Aorta (tissue), 5 donors: ENCODE measurements at places on chromosomes 16 and 17. TPM values are rescaled to one million over a fixed set of nuclear protein-coding genes. Genes with fewer than 3 reads are reported as not detected.

- peak; percentile 85 for DNase-seq
These were observed 4.4 kb upstream of the SLC39A11 start for GRCh38 chr17:73096866-73097265.

GRCh38 chr17:41340934-41341861 lies 9.4 kb downstream of the KRT33A start:
- DNase-seq, result no peak

- no peak for DNase-seq
These were observed 42.9 kb downstream of the LMF1 start for GRCh38 chr16:927931-928330.

DNA sequence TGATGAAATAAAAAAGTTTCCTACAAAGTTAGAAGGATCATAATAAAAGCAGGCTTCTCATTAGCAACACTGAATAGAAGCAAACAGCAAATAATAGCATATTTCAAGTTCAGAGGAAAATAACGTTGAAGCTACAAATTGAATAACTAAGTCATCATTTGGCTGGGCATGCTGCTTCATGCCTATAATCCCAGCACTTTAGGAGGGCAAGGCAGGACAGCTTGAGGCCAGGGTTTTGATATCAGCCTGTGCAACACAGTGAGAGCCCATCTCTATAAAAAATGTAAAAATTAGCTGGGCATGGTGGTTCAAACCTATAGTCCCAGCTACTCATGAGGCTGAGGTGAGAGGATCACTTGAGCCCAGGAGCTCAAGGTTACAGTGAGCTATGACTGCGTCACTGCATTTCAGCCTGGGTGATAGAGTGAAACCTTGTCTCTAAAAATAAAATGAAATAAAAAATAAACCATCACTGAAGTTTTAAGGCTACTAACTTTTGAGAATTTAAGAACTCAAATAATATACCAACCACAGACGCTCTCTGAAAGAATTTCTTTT lies 25.5 kb downstream of the NCOR1 start:
- DNase-seq, result no peak

Gene TBC1D3H
- total RNA-seq, result not detected

Gene ZDHHC1
- 8.4 TPM for total RNA-seq

- DNase-seq, result no peak
These were observed 169.9 kb downstream of the CYB561 start for GRCh38 chr17:63275971-63276745.

DNA sequence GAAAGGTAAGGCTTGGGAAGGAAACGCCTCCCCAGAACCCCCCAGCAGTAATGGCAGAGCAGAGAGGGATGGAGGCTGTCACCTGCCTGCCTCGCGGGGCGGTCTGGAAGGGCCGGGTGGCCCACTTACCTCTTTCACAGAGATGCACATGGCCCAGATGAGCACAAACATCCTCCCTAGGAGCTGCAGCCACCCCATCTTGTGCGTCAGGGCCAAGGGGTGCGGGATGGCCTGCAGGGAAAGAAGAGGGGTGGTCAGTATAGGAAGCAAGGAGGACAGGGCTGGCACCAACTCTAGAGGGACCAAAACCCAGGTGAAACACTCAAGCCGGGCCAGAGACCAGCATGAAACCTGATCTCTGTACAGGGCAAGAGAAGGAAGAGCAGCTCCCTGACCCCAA lies 29.7 kb downstream of the TRPV3 start:
- DNase-seq, result peak; percentile 41

DNA sequence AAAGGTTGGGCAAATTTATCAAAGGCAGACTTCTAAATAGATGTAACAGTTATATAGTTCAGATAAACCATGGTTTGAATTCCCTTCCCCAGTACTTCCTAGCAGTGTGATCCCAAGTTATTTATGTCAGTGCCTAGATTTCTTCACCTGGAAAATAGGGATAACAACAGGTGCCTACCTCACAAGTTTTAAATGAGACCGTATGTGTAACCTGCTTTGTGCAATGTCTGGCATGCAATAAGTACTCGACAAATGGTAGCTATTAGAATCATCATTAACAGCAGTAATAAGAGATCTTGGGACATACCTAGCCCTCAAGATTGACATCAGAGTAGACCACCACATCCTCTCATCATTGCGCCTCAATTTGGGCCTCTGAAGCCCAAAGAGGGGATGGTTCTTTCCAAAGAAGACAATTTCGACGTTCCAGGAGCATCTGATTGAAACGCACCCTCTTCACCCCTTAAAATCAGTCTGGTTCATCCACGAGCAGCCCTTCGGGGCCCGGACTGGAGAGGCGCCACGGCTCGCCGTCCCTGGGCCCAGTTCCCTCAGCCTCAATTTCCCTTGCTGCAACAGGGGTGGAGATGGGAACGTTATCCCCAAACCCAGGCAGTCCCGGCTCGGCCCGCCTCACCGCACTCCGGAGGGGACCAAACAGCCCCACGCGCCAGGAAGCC lies 541 bp downstream of the ACACA start:
- no peak for DNase-seq

Gene GINS2
- total RNA-seq, result 0.60 TPM

- DNase-seq, result no peak
These were observed 19.4 kb downstream of the LYRM9 start for GRCh38 chr17:27873746-27874145.

DNA sequence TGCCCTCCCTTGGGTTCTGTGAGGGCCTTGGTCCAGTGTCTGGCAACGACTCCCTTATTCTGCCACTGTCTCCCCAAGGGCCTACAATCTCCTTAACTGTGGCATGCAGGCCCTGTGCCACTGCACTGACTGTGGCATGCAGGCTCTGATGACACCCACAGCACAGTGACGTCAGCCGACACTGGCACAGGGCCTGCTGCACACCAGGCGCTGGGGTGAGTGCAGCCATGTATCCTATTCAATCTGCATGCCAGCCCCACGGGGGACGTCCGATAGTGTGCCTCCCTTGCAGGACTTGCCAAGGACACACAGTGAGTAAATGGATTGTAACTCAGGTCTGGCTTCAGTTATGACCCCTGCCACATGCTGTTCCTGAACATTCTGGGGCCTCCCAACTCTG lies 39.8 kb upstream of the RASD1 start:
- DNase-seq, result peak; percentile 92

GRCh38 chr16:65938083-65938482 lies 428.4 kb upstream of the CDH5 start:
- DNase-seq, result no peak

DNA sequence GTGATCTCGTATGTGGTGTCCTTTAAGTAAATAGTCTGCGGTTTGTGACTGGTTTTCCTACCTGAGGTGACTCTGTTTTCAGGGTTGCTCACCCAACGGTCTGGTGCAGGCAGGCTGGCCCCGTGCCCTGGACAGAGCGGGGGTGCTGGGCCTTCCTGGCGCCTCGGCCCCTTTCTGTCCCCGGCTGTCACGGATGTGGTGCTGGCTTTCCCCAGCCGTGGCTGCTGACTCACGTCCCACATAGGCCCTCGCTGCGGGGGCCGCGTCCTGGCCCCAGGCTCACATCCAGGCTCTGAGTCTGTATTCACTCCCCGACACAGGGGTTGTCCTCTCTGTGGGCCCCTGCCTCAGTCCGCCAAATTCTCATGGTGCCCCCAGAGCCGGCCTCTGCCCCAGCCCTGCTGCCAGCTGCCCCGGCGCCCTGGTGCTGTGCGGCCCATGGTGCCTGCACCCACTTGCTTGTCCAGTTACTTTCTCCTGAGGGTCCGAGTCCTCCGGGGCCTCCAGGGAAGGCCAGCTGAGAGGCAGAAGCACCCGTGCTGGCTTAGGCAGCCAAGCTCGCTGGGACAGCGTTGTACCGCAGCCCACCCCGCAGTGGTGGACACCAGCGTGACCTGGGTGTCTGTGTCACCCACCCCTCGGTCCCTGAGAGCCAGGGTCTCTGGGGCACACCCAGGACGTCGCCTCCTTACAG lies 5.9 kb downstream of the CHMP6 start:
- no peak for DNase-seq

DNA sequence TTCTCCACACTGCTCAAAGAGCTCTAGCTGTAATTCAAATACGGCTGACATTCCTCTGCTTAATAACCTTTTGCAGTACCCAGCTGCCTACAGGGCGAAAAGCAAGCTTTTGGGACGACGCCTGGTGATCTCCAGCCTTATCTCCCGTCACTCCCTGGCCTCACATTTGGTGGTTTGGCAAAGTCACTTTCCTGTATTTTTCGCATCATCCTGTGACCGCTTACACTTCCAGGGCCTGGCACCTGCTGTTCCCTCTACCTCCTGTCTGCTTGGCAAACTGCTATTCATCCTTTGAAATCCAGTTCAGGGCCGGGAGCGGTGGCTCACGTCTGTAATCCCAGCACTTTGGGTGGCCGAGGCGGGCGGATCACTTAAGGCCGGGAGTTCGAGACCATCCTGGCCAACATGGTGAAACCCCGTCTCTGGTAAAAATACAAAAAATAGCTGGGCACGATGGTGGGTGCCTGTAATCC lies 2.7 kb upstream of the BHLHA9 start:
- DNase-seq, result no peak

GRCh38 chr17:72572604-72573491 lies 452.0 kb downstream of the SOX9 start:
- no peak for DNase-seq

DNA sequence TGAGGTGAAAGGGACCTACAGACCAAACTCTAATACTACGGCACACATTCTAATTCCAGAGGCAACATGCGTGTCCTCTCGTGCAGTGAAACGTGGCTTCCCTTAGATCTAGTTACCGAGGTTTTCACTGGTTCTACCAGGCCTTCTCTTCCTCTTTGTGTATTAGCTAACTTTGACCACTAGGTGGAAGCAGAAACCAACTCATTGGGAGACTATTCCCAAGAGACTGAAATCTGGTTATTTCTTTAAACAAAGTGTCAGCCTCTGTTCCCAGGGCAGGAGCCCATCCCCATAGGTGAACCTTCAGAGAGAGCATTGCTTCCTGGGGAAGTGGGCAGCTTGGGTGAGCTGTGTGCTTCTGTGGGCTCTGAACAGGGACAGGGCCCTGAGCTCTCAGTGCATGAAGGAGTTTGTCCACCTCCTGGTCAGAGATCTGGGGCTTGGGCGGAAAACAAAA lies 19.7 kb upstream of the RCVRN start:
- no peak for DNase-seq

GRCh38 chr16:79469999-79470398 lies 130.5 kb downstream of the MAF start:
- peak; percentile 49 for DNase-seq

Gene TBX4
- 0.27 TPM for total RNA-seq

DNA sequence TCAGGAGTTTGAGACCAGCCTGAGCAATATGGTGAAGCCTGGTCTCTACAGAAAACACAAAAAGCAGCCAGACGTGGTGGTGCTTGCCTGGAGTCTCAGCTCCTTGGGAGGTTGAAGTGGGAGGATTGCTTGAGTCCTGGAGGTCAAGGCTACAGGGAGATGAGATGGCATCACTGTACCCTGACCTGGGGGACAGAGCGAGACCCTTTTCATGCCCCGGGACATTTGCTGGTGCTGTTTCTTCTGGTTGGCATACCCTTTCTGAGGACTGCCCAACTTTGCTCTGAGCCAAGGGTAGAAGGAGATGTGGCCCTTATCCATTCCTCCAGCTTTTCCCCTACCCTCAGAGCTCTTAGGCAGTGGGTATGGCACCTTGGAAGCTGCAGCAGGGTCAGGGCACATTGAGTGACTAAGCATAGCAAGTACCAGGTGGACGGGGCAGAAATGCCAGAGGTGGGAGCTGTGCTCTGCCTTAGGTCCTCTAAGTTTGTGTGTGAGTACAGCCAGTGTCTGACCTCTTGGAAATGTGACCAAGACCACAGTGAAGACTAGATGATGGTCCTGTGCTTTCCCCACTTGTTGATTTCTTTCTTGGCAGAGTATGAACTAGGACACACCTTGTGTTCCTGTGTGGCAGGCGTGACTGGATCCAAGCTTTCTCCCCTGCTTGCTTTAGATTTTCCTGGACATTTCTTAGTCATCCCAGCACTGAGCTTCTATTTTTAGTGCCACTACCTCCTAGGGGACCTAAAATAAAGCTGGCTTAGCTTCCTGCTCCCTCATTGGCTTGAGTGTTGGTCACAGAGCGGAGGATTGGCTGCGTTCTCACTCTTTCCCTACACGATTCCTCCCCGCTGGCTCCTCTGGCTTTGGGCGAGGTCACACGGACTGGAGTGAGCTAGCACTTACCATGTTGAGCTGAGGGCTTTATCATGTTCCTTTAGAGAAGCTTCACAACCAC lies 9.9 kb upstream of the EDC4 start:
- peak; percentile 88 for DNase-seq

- peak; percentile 42 for DNase-seq
These were observed 3.3 kb downstream of the IGFALS start for GRCh38 chr16:1790261-1790610.

- DNase-seq, result peak; percentile 74
These were observed 709 bp downstream of the RAB34 start for GRCh38 chr17:28716740-28717577.

DNA sequence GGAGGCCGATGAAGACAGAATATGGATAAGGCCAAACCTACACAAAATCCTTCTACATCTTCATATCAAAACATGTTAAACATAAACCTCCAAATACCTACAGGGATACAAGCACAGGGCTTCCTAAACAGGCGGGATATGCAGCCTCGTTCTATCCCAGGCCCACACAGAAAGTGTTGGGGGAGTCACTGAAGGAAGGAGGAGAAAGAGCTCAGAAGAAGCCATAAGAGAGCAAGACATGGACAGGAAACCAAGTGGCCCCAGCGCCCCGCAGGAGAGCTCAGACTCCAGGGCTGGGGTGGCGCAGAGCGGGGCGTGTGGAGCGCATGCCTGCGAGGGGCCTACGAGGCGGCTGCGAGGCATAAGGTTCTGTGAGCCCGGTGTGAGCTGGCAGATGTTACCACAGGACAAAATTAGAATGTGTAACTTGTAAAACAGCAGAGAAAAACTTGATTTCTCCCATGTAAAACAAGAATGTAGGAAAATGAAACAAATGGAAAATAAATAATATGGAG lies 11.0 kb upstream of the FASN start:
- no peak for DNase-seq

DNA sequence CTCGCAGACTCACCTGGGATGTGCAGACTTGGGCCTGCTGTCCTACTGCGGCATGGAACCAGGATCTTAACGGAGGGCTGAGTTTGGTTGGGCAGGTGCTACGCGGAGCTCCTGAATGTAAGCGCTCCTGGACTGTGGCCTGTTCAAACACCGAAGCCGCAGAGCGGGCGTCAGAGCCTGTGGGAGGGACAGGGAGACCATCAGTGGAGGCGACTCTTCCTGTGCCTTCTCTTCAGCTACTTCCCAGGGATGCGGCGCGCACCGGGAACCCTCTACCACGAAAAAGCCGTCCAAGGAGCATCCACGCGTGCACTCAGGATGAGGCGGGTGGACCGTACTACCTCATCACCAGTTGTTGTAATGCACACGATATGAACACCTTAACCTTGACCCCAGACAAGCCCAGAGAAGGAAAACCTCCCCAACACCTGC lies 2.0 kb downstream of the USP36 start:
- DNase-seq, result no peak
